ENCODE measurements at places on chromosomes 11 and 22.
A peak's percentile ranks its signal among the peaks of the same experiment; 100 is the strongest.

- DNase-seq, result no peak
These were observed 3.1 kb downstream of the ENDOD1 start for GRCh38 chr11:95092549-95093324.

- no peak for DNase-seq
These were observed 81.3 kb downstream of the PHF21A start for GRCh38 chr11:46039990-46040389.

GRCh38 chr11:126989942-126990715 lies 10.4 kb downstream of the KIRREL3 start:
- DNase-seq, result peak; percentile 28

DNA sequence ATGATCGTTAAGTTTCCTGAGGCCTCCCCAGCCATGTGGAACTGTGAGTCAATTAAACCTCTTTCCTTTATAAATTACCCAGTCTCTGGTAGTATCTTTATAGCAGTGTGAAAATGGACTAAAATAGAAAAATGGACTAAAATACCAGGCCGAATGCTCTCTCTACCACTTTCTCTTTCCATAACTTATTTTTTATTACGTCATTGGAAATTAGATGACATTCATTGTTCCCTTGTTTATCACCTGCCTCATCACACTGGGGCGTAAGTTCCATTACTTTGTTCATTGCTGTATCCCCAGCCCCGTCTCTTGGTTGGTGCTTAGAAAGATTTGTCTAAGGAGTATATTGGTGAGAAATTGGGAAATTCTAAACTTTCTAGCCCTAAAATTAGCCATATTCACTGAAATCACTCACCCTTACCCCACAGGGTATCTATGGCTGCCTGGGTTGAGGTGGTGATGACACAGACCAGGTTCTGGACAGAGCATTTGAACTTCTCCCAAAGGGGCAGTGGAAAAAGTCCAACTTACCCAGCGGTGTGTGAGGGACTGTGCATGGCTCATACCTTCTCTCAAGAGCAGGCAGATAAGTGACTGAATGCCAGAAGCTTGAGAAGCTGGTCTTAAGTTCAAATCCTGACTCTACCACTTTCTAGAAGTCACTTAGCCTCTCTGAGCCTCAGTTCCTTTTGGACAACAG lies 50.9 kb upstream of the TP53I11 start:
- DNase-seq, result no peak

DNA sequence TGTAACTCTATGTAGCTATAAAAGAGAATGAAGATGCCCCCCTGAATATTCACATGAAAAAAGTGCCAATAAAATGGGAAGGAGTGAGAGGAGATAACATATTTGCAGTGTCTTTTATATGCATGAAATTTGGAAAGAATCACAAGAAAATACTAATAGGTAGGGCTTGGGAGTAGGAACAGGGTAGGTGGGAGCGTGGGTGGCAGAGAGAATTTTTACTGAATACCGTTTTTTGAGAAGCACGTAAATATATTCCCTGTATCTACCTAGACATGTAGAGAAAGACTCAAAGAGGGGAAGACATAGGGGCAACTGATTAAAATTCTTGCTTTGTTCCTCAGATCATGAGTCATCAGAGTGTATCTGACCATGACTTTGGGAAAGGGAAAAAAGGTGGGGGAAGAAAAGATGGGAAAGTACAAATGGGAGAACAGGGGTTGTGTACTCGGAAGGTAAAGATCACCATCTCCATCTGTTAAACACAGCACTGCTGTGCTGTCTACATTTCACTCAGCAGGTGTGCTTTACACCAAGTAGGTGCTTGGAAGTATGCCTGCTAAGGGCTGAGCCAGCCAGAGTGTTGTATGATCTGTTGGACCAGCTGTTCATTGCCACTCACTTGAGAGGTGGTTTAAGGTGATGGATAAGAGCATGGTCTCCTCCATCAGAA lies 16.0 kb downstream of the PRR5L start:
- DNase-seq, result peak; percentile 7

Data from NCI-H2081 treated with DMSO at 0.1 percent for 48 hours (cell line).